ENCODE measurements at places on chromosomes 7 and 10. TPM values are rescaled to one million over a fixed set of nuclear protein-coding genes. Genes with fewer than 3 reads are reported as not detected.
A peak's percentile ranks its signal among the peaks of the same experiment; 100 is the strongest.

DNA sequence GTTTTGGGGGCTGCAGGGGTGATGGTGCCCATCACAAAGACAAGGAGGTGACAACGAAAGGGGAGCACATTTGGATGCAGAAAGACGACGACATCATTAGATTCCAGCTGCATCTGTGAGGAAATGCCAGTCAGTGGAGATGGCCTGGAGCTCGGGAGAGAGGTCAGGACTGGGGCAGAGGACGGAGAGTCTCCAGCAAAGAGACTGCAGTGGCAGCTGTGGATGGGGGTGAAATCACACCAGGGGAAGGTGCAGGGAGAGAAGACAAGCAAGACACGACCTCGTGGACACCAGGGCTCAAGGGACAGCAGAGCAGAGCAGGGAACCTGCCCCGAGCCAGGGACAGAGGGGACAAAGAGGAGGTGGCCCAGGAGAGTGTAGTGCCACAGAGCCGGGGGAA lies 203.4 kb downstream of the PRPF18 start:
- no peak for DNase-seq

The STAMBPL1 gene
- total RNA-seq = 15.6 TPM

- DNase-seq = no peak
Observed at GRCh38 chr10:130801784-130802183, 509.7 kb downstream of the TCERG1L start.

GRCh38 chr10:116634126-116634975 lies 13.6 kb downstream of the PNLIPRP2 start:
- DNase-seq = no peak

DNA sequence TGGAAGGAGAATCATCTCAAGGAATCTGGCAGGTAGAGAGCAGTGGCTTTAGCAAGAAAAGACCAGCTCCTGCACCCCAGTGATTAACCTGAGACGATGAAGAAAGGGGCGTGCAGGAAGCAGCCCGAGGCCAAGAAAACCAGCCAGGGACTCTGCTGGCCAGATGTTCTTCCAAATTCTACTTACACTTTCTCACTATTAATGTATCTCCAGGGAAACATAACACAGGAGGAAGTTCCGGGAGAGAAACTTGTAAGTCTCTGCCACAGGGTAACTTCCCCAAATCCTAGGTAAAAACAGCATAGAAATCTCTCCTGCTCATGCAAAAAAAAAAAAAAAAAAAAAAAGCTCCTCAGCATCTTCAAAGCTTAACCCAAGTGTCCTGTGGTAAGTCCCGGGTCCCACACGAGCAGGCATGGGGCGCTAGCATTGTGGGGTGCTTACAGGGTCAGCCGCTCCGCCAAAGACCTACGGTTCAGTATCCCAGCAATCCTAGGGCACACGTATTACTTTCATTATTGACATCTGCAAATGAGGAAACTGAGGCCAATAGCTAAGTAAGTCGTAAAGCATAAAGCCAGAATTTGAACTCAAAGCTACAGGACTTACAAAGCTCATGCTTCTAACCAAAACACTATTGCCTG lies 97.2 kb upstream of the GNA12 start:
- DNase-seq = no peak

GRCh38 chr10:114012650-114013049 lies 31.0 kb upstream of the ADRB1 start:
- DNase-seq = no peak

DNA sequence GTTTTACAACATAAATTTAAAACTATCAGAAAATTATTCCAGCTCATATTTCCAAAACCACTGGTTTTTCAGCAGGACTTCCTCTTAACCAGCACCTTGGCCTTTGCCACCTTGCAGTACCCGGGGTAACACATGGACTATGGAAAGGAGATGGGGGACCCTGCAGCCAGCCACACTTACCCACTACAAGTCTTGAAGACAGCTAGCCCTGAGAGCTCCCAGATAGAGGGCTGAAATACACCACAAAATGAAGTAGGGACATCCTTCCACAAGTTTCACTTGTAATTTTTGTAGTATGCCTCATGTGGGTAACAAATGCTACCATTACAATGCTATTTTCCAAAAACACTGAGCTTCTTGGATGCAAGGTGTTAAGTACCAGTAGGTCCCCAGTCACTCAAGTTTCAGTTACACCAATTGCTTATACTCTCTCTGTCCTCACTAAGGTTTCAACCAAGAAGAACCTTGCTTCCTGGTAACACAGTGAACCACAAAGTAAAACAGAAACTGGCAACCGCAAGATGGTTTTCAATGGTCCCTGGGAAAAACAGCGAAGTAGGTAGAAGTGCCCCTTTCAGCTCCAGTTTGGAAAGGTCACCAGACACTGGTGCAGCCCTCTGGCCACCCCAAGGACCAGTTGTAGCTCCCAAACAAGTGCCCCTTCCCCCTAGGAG lies 110.9 kb downstream of the SGMS1 start:
- DNase-seq = no peak

DNA sequence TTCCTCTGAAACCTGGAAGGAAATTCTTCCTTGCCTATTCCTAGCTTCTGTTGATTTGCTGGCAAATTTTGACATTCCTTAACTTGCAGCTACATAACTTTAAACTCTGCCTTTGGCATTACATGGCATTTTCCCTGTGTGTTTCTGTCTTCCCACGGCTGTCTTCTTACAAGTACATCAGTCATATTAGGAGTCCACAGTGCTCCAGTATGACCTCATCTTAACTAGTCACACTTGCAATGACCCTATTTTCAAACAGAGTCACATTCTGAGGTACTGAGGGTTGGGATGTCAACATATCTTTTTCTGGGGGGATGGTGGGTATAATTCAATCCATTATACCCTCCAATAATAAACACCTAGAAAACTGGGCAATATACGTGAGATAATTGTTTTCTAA lies 37.4 kb upstream of the EPHB6 start:
- DNase-seq = no peak

DNA sequence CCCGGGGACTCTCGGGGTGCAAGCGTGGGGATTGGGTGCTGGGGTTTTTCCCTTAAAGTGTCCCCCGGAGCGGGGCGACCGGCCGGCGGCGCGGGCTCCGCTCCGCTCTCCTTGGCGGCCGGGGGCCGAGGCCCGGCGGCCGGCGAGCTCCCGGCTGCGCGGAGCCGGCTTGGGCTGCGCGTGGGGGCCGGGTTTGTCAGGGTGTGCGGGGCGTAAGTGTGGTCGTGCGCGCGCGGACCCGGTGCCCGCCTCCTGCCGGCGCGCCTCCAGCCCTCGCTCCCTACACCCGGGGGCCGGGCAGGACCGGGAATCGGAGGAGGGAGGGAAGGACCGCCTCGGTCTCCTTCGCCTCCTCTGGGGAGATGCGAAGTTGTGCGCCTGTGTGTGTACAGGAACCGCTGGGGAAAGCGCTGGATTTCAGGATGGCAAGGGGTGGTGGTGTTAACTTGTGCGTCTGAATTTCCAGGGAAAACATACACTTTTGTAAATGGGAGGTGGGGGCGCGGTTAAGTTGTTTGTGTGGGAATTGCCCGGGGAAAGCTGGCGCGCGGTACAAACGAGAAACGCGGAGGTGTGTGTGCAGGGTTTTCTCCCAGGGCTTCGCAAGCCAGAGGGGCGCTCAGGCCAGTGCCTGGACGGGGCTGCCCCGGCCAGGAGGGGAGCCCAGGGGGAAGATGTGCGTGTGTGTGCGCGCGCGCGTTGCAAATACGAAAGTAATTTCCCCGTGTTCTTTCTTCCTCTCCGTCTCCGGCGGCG lies 737 bp downstream of the ZMIZ1 start:
- DNase-seq = no peak

GRCh38 chr10:78520737-78521430 lies 487.2 kb downstream of the RPS24 start:
- DNase-seq = peak; percentile 64

DNA sequence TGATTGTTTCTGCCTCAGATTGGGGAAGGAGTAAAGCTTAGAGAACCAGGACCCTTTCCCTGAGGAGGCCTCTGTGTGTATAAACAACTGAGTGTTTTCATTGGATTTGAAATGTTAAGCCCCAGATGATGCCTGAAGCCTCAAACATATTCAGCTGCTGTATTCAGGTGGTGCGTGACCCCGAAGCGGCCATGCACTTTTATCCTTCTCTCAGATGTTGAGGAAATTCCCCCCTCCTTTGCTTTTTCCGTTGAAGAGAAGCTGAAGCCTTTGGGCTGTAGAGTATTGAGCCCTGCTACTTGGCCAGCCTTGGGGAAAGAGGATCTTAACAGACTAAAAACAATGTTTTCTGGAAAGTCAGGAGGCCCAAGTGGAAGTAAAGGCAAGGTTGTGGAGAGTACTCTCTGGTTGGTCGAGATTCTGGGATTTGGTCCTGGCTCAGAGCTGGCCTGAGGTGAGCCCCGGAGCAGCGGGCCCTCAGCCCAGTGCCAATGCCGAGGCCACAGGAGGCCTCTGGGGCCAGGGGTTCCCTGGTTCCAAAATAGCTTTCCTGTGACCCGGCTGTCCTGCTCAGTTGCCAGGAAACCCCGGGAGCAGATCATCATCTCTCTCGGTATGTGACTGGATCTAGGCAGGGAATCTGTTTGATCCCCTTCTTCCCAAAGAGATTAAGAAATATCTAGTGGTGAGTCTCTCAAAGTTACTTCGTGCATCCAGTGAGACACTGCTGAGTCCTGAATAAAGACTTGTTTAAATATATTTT lies 22.5 kb downstream of the FKBP6 start:
- no peak for DNase-seq

DNA sequence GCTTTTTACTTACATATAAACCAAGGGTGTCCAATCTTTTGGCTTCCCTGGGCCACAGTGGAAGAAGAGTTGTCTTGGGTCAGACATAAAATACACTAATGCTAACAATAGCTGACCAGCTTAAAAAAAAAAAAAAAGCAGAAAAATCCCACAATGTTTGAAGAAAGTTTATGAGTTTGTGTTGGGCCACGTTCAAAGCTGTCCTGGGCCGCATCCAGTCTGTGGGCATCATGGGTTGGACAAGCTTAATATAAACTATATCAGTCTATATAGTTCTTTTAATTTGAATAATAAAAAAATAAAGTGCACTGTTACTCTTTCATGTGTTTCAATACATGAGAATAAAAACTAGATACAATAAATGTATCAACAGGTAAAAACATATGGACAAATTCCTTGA lies 179.9 kb downstream of the DNAJC1 start:
- DNase-seq = no peak

GRCh38 chr10:110531687-110532086 lies 34.0 kb downstream of the DUSP5 start:
- no peak for DNase-seq
